NCI-H2081 (cell line): ENCODE measurements at places on chromosomes 4 and X.

DNA sequence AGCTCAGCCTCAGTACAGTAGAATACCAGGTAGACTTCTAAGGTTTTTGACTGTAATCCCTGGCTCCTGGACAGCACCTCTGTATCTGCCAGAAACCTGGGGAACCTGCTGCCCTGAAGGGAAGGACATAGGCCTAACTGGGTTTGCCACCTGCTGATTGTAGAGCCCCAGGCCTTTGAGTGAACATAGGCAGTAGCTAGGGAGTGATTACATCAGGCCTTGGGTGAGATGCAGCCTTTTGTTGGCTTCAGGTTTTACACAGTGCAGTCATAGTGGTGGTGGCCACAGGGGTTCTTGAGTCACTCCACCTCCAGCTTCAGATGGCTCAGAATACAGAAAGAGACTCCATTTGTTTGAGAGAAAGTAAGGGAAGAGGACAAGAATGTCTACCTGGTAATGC is 19.3 kb downstream of the IQCM start:
- no peak for DNase-seq

DNA sequence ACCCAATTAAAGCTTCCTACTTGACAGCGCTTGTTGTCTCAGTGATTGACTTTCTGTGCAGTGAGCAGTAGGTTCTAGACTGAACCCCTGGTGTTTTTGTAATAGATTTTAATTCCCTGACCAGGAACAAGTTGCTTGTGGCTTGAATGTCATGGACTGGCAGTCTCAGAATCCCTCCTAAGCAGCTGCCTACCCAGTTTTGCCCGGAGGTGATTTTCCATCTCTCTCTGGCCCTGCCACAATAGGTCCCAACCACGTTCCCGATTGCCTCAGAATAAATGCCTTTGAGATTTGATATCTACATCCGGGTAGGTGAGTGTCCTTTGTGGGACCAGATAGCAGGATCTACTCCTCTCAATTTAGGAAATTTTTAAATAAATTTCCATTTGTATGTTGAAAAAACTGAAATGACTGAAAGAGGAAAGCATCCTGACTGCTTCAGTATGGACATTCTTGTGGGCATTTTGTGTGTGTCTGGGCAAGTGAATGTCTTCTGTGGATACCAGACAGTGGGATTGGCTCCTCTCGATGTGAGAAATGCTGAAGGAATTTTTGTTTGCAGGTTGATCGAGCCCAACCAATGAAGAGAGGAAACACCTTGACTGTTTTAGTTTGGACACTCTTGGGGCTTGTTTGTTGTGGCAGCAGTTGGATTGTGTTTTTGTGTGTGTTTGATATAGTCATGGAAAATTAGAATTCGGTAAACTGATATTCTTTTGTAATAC is 1607.4 kb downstream of the C4orf33 start:
- DNase-seq, result no peak

DNA sequence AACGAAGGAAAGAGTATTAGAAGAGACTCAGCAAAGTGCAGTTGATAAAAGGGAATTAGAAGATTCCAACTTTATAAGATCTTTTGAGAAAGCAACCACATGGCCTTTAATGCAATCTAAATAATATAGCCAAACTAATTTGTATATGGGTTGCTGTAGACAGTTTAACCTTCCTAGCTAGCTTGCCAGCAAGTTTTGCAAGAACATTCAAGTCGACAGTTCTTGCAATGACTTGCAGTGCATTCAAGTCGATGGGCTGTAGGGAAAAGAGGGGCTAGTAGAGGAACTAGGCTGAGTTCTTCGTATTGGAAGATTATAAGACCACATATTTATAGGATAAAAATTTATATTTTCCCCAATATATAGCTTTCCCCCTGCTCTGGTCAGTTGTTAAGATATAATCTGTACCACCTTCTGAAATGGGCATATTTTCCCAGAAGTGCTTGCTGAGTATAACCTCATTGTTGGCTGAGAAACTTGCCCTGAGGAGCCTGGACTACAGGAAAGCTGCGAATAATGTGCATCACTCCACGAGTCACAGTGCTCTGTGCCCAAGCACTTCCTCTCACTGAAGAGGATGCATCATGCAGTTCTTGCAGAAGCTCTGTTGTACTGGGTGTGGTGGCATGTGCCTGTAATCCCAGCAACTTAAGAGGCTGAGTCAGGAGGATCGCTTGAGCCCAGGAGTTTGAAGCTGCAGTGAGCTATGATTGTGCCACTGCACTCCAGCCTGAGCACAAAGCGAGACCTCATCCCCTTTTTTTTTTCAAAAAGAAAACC is 56.7 kb downstream of the DOCK11 start:
- DNase-seq, result no peak

- DNase-seq, result no peak
Measured at GRCh38 chrX:65690057-65690855, 22.8 kb downstream of the MSN start.

GRCh38 chr4:75016472-75016871 is 83.6 kb downstream of the PARM1 start:
- no peak for DNase-seq

GRCh38 chrX:140712413-140713173 is 3.0 kb downstream of the LINC00632 start:
- no peak for DNase-seq

DNA sequence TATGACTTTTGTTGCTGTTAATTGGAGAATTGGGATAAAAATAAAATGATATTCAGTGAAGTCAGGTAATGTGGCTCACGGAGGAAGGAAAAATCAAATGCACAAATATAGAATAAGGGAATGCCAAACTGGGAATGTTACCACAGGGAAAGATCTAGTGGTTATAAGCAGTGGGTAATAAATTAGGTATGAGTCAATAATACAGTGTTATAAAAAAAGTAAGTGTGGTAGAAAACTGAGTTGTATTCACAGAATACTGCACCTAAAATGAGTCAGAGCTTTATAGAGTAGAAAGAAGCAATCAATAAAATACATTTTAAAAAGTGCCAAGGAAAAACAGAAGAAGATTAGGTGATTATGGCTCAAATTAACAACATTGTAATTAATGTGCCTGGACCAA is 34.5 kb downstream of the INTS12 start:
- no peak for DNase-seq

DNA sequence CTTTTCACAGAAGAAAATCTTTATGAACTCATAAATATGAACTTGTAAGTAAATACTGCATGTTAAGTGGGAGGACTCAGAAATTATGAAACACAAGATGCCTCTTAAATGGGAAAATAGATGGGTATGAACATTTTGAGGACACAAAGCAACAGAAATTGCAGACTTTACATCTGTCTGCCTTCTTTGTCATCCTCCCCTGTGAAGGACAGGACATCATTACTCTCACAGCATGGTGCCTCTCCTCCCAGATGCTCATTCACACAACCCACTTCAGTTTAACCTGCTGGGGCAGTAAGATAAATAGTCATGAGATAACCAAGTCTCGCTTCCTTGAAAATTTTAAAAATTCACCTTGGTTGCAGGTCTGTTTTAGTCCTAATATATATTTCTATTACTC is 144.5 kb downstream of the APBB2 start:
- DNase-seq, result peak; percentile 32

GRCh38 chr4:157072002-157072401 is 3.9 kb upstream of the GLRB start:
- DNase-seq, result no peak

DNA sequence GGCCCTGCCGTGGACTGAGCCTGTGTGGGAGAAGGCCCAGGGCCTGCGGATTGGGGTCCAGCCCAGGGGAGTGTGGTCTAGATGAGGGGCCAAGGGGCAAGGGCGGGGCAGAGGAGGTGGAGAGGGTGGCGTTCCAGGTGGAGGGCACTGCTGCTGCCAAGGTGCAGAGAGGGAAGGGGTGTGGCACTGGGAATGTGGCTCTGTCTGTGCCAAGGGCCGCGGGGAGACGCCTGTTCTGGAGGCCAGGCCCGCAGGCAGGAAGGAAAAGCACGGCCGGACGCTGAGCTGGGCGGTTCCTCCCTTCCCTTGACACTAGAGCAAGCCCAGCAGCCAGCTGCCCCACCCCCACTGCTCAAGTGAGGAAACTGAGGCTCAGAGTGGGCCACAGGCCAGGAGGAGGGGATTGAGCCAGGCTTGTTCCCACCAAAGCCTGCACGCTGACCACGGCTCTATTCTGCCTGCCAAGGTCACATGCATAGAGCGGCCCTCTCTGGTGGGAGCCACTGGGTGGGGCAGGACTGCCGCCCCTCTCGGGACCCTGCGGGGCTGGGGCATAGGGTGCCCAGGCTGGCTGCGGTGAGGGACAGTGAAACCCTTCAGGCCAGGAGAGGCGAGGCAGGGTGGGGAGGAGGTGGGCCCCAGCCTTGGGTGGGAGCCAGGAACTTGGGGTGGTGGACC is 13.0 kb downstream of the SH3BP2 start:
- no peak for DNase-seq

- DNase-seq, result no peak
Measured at GRCh38 chrX:69815063-69815462, 199.2 kb downstream of the EDA start.

DNA sequence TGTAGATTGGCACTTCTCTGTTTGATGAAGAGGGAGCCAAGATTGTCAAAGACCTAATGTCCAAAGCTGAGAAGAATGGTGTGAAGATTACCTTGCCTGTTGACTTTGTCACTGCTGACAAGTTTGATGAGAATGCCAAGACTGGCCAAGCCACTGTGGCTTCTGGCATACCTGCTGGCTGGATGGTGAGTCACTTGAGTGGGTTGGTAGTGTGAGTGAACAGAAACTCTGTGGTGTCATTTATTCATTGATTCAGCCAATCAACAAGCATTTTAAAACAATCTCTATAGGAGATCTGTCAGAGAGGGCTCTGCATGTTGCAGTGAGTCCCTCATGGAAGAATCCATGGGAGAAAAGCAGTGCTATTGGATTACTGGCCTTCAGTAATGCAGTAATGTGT is 16.3 kb downstream of the TAF9B start:
- DNase-seq, result no peak

DNA sequence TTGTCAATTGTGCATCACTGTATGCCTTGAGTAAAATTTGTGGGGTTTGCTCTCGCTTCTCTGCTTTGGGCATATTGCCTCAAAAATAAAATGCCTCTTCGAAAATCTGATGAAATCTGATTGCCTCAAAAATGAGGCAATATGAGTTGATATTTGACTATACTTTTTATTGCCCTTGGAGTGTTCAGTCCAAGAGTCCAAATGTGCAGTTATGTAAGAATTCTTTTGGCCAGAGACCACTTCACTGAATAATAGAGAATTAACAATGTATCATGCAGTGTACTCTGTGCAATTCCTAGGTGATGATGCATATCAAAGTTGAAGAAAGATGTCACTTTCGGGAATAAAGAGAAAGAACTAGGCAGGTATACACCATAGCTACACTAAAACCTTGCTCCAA is 8.6 kb downstream of the MAOA start:
- DNase-seq, result no peak

DNA sequence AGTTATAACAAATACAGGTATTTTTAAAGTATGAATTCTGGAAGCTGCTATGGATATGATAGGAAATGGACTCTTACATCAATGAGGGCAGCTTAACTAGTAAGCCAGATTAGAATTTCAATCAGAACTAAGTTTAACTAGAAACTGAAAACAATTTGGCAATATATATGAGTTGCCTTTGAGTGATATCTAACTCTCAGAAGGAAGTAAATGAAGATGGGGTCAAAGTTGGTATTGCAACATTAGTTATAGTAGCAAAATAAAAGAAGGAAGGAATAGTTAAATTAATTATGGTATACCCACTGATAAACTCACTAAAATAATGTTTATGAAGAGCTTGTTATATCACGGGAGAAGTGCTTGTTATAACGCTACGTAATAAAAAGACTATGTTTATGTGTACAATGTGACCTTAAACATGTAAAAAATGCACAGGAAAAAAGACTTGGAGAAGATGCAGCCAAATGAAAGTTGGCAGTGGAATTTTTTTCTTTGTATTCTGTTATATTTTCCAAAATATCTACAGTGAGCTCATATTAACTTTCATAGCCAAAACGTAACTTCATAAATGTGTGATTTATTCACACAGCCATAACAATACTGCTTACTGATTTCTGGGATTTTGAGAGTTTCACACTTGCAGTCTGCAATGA is 34.5 kb downstream of the PHKA2 start:
- DNase-seq, result no peak

DNA sequence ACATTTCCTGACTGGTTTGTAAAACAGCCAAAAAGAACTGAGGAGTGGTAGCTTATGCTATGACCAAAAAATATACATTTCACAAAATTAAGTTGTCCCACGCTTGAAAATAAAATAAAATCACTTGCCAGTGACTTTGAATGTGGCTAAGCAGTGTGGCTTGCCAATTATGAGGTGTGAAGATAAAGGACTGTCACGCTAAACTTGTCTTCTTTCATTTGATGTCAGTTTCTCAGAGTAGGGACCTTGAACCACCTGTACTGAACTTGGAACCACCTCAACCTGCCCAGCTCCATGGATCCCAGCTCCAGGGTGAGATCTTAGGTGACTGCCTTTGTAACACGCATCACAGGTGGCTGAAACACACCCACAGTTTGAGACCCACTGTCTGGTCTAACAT is 113.7 kb upstream of the TBL1X start:
- DNase-seq, result no peak

- DNase-seq, result no peak
Measured at GRCh38 chrX:50719614-50720013, 94.4 kb downstream of the SHROOM4 start.

DNA sequence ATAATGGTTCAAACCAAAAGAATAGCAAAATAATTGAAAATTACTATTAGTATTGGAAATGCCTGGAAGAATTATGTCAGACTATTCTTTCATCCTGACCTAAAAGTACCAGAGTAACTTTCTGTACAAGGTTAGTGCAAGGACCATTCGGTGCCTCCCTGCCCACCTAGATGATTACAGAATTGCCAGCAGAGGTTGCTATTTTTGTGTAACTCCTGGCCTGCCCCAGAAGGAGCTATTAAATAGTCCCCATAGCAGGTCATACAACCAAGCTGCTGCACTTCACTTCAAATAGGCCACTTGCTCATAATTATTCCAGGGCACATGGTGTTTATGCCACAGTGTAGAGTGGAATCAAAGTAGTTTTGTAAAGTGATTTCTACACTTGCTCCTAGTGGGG is 831.1 kb upstream of the PABPC4L start:
- DNase-seq, result no peak

GRCh38 chrX:154735695-154736393 is 15.0 kb downstream of the GAB3 start:
- no peak for DNase-seq

GRCh38 chr4:39712819-39713607 is 15.1 kb downstream of the UBE2K start:
- DNase-seq, result no peak
